ENCODE measurements at places on chromosomes 4 and X. TPM values are rescaled to one million over a fixed set of nuclear protein-coding genes. Genes with fewer than 3 reads are reported as not detected.

USP51 gene
- total RNA-seq = 1.1 TPM

- DNase-seq = no peak
- H3K4me3 ChIP-seq = no peak overlapping the region
- H3K27ac ChIP-seq = no peak overlapping the region
- H3K27me3 ChIP-seq = no peaks in the 10 kb centered on the region
Observed at GRCh38 chrX:142873214-142873613, 152.5 kb upstream of the SPANXN4 start.

DNA sequence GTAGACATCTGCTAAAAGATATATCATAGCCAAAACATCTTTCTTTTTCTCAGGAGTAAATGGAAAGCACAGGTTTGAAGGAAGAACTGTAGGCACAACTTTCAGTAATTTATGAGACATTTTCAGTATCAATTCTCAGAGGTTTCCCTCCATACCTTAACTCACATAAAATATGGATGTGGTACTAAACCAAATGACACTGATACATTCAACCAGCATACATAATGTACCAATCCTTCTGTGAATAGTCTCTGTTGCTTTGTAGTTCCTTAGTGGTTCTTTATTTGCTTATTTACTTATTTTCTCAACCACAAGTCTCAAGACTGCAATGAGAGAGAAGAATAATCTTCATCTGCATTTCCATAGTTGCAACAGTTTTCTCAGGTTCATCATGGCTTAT, 96.1 kb downstream of the ARHGAP24 start:
- no peaks in the 10 kb centered on the region for H3K36me3 ChIP-seq
- DNase-seq = no peak
- no peaks in the 10 kb centered on the region for H3K27me3 ChIP-seq
- no peak overlapping the region for H3K27ac ChIP-seq

- no peaks in the 10 kb centered on the region for H3K27me3 ChIP-seq
- no peak overlapping the region for H3K27ac ChIP-seq
- no peak overlapping the region for H3K4me3 ChIP-seq
- H3K36me3 ChIP-seq = no peaks in the 10 kb centered on the region
- no peak for DNase-seq
Observed at GRCh38 chr4:73721909-73722308, 18.5 kb upstream of the CXCL8 start.

- H3K4me3 ChIP-seq = no peak overlapping the region
- no peaks in the 10 kb centered on the region for H3K27me3 ChIP-seq
- peaks cover 13% of the 10 kb centered on the region for H3K4me1 ChIP-seq
- no peak for DNase-seq
- H3K27ac ChIP-seq = no peak overlapping the region
Observed at GRCh38 chrX:18652636-18653035, 19.3 kb downstream of the RS1 start.

GRCh38 chrX:9749146-9749692, 16.4 kb downstream of the GPR143 start:
- H3K27me3 ChIP-seq = no peaks in the 10 kb centered on the region
- H3K36me3 ChIP-seq = no peaks in the 10 kb centered on the region
- H3K4me1 ChIP-seq = peaks cover 20% of the 10 kb centered on the region
- H3K27ac ChIP-seq = no peak overlapping the region
- DNase-seq = no peak

Data from chondrocyte (in vitro differentiated cells).